ENCODE measurements at places on chromosomes 1 and 21.

DNA sequence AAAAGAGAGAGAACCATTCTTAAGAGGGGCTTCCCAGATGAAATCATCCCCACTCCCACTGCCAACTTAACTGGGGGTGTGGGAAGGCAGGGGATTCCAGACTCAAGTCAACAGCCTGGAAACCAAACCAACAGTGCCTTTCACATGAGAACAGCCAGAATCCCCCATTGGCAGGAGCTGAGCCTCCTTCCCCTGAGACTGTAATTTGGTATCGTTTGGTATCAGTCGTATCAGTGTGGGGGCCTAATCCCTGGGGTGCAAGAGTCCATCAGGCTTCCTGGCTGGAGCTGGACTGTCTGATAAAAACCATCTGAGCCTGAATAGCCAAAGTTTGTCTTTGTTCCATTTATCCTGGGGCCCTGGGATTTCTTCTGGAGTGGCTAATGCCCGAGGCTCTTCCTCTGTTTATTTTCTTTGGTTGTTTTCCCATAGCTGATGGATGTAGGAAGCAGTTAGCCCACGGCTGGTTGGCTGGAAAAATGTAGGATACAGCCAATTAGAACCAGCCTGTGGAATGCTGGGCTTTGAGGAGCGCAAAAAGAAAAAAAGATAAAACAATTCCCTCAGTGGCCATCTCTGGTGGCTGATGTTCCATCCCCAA, 84.6 kb downstream of the LAMC2 start:
- no peak for DNase-seq

DNA sequence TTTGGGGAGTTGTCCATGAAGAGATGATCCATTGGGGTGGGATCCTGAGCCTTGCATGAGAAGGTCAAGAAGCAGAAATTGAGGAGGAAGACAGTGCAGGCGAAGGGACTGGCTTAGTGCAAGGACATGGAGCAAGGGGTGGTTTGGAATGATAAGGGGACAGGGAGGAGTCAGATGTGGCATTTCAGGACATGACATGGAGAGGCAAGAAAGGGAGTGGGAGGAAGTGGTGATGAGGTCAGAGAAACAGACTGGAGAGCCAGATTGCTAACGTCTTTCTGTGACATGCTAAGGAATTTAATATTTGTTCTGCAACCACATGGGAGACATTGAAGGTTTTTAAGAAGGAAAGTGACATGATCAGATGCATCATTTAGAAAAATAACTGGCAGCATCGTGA, 346.8 kb upstream of the FMN2 start:
- no peak for DNase-seq

DNA sequence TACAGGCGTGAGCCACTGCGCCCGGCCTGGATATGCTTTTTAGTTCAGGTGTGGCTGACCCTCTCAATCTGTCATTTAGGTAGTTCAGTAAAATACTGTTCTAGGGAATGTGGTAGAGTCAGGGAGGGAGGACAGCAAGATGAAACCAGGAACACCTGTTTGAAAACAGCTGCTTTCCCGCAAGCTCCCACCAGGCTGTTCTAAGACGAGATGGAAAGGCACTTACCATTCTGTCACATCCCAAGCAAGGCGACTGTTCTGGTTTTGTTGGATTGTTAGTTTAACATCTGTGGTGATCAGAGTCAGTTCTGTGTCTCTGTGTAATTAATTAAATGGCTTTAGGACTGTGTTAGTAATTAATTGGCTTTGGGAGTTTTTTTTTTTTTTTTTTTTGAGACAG, 2.9 kb downstream of the CHAF1B start:
- DNase-seq: no peak

DNA sequence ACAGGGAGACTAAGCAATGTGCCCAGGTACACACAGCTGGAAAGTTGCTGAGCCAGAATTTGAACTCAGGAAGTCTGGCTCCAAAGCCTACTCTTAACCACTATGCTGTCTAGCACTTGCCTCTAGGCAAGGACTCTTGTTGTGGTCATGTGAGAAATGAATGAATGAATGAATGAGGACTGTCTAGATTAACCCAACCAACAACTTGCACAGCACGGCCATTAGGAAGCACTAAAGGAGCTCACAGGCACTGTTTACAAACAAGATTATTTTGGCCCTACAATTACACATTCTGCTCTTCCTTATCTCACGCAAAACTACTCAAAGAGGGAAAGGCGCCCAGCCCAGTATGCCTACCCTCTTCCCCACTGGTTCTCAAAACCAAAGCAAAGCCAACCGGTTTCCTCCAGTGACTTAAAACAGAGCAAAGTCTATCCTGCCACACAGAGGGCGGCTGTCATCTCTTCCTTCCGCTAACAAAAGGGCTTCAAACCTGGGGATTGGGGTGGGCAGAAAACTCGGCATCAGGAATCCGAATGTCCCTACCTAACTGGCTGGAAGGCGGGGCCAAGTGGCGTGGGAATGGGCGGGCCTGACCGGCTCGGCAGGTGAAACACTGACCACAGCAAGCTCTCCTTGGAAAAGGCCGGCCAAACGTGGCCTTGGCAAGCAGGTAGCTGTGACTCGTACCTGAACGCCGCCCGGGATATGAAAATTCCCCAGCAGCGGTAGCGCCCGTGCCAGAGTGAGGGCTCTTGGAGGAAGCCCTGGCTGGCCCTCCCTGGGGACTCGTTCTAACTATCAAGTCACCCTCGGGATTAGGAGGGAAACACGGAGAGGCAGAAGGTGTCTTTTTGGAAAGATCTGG, 948 bp downstream of the STK40 start:
- peak; percentile 27 for DNase-seq

DNA sequence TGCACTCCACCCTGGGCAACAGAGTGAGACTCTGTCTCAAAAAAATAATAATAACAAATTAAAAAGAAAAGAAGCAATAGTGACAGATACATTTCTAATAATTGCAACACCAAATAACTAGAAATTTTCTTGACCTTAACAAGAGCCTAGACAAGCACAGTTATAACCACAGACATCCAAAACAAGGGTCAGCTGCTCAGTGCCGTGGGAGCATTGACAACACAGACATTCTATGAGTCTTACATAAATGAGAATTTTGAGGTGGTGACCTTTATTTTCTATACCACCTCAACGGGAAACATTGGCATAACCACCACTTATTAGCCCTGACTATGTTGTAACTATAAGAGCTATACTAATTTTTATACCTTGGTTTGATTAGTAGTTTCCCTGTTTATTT, 156.1 kb downstream of the NR5A2 start:
- no peak for DNase-seq

- DNase-seq: no peak
These were observed 1.1 kb downstream of the MPZL1 start for GRCh38 chr1:167722870-167723251.

- no peak for DNase-seq
These were observed 71.5 kb downstream of the SIK1 start for GRCh38 chr21:43355266-43355924.

DNA sequence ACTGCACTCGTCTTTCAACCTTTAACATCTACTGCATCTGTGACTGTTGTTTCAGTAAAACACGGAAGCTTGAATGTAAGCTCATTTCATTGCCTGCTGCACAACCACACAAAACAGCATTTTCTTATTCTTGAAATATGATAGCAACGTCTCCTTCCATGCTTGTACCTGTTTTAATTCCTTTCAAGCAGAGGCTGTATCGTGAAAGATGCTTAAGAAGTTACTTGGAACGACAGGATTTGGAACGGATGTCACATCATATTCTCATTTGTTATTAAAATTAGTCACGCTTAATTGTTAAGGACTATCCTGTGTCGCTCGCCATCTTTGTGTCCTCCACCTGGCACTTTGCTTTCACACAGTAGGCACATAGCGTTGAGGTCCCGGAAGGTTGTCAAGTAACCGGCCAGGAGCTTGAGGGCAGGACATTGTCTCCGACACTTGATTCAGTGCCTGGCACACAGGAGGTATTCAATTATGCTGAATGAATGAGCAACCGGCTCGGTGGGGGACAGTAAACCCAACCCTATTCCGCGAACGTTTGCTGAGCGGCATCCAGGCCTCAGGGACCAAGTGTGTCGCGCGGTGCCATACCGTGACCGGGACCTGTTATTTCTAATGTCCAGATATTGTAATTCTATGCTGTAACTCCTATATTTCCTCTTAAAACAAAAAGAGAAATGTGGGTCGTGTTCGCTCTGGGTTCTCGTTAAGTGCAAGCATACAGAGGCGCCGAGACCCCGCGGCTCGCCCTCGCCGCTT, 499 bp upstream of the SH3GLB1 start:
- DNase-seq: peak; percentile 54

GRCh38 chr1:183711741-183712361, 58.7 kb upstream of the APOBEC4 start:
- DNase-seq: no peak
